ENCODE measurements at places on chromosomes 2 and 18.

DNA sequence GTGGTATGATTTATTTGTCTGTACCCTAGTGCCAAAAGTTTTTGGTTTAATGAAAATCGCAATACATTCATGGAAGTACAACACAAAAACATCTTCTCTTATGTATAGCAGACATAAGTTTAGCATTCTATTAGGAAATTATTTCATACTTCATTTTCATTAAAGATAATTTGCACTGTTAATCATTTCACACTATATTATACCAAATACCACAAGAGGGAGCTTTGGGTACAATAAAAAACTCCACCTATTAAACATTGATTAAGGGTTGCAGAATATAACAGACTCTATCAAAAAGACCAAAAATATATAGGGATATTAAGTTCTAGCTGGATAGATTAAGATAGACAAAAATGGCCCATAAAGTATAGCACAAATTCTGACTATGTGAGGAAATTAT is 79.0 kb downstream of the SLC66A3 start:
- no peak for DNase-seq

- peak; percentile 17 for DNase-seq
Measured at GRCh38 chr2:118223511-118223991, 135.3 kb downstream of the INSIG2 start.

DNA sequence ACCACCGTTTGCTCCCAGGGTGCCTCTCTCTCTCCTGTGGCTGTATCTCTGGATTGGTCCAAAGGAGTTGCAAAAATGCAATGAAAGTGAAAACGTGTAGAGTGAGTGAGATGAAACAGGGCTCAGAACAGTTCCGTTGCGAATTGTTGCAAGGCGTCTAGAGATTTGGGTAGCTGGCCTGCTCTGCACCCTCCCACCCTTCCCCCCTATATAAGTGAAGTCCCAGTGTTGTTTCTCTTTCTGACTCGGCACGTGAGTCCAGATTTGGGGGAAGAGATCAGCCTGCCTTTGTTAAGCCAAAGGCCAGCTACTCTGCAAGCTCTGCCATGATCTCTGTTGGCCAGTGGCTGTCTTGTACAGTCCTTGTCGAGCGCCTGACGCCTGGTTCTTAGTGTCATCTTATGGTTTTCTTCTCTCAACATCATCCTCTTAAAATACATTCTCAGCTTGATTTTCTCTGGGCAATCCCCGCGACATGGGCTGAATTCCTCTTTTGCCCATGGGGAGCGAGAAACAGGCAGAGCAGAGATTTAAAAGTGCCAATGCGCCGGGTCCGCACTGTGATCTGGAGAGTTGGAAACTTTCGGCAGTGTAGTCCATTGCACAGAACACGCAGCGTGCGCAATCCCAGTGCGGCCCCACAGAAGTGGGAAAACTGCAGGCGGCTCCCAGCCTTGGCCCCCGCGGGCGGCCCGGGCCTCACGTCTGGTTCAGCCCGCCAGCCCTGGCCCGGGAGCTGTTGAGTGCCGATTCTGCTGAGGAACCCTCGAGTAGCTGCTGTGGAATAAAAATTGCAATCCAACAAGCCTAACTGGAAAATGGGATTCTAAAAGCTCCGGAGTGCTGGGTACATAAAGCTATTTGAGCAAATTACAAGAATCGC is 9.3 kb downstream of the MEIS1 start:
- DNase-seq, result peak; percentile 75

DNA sequence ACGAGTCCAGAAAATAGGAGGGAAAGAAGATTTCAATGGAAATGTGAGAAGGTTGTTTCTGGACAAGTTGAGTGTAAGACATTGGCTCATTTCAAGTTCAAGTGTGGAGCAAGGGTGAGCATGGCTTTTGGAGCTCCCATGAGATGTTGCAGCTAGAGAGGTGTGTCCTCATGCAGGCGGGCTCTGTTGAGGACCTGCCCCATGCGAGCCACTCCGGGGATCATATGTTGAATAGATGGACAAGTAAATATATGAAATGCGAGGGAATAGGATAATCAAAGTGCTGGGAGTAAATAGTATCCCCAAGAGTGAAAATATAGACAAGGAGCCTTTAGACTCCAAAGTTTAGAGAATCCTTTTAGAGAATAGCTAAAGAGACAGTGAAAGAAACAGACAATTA is 200.4 kb upstream of the NRP2 start:
- no peak for DNase-seq

DNA sequence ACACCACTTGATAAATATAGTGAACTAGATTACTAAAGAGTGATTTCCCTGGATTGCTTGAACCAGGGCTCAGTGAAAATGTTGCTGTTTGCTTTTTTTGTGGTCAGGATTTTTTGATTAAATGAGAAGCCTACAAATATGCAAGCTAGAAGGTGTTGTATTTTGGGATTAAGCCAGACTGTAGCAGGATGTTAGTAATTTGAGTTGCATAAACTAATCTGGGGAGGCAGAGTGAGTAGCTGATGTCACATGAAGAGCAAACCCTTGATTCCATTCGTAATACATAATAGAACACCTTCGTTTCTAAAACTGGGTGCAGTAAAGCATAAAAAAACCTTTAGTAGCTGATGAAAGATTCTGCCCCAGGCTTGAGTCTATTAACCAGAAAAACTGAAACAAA is 32.0 kb downstream of the NEDD4L start:
- DNase-seq, result no peak

- peak; percentile 38 for DNase-seq
Measured at GRCh38 chr2:151973901-151974199, 125.0 kb downstream of the CACNB4 start.

- no peak for DNase-seq
Measured at GRCh38 chr18:23373570-23373969, 79.5 kb upstream of the RIOK3 start.

DNA sequence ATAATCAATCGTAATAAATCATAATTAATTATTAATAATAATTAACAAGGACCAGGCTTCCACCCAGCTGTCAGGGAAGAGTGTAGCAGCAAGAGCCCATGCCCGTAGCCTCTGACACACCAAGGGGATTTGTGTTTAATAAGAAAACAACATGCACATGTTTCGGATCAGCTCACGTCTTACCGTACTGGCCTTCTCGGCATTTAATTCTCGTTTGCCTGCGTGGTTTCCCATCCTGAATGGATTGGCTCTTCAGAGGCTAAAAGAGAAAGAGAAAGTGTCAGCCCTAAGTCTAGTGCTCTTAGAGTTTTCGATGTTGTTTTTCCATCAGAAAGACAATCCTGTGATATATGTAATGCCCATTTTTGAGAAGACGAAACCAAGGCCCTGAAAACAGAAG is 27.6 kb downstream of the MBP start:
- DNase-seq, result peak; percentile 54

- no peak for DNase-seq
Measured at GRCh38 chr18:75377258-75377657, 50.2 kb downstream of the SMIM21 start.

- peak; percentile 80 for DNase-seq
Measured at GRCh38 chr2:120174963-120175581, 48.1 kb downstream of the TMEM185B start.

DNA sequence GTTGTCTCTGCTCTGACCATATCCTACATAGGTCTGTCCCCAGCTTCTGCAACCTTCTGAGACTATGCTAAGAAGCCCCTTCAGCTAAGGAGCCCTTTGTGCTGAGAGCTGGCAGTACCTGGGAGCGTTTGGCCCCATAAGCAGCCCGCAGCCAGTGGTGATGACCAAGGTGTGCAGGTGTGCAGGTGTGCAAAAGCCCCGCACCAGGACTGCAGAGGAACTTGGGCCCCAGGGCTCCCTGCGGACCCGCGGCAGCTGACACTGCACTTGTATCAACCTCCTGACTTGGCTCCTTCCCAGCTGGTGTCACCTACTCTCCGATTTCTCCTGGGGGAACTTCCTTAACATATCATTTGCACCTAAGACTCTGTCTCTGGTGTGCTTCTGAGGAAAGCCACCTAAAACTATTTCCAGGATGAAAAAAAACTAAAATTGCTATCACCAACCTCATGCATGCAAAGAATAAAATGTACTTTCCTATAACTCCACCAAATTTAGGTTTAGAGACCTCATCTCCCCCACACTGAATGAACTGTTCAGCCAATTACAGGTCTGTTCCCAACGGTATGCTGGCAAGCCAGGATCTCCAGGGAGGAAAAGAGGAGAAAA is 16.1 kb upstream of the GNAL start:
- no peak for DNase-seq

GRCh38 chr2:191226196-191226595 is 19.0 kb upstream of the MYO1B start:
- peak; percentile 53 for DNase-seq

DNA sequence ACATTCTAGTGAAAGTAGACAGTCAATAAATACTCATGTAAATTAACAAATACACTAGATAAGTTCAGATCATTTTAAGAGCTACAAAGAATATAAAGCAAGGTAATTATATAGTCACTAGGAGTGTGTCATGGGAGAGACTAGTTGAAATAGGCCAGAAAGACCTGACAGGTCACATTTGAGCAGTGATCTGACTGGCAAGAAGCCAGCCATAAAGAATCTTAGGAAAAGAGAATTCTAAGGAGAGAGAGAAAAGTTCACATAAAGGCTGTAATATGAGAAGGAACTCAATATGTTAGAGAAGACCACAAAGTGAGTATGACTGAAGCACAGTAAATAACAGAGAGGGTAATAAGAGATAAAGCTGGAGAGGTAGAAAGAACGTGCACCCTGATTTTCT is 31.2 kb downstream of the VSNL1 start:
- peak; percentile 51 for DNase-seq

- DNase-seq, result no peak
Measured at GRCh38 chr2:197993363-197993762, 189.0 kb downstream of the PLCL1 start.

- DNase-seq, result no peak
Measured at GRCh38 chr2:44360749-44361329, 455 bp downstream of the PREPL start.

- DNase-seq, result no peak
Measured at GRCh38 chr2:796141-796985, 119.2 kb upstream of the TMEM18 start.

DNA sequence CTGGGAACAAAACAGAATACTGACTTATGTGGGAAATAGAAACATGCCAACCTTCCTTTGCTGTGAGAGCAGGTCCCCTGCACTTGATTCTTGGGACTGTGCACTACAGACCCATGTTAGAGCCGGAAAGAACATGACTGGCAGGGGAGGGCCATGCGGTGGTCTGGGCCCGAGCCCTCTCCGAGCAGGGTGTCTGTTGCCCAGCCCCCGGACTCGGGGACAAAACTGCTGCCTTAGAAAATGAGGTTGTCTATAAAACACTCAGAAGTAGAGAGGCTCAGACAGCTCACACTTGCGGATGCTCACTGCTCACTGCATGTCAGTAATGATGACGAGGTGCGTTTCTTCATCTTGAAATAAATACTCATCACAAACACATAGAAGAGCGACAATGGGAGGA is 270.7 kb upstream of the HDAC4 start:
- no peak for DNase-seq

- peak; percentile 85 for DNase-seq
Measured at GRCh38 chr2:196719110-196719872, 79.8 kb downstream of the CCDC150 start.

- DNase-seq, result peak; percentile 85
Measured at GRCh38 chr18:22466608-22467395, 49.1 kb upstream of the CTAGE1 start.

- peak; percentile 99 for DNase-seq
Measured at GRCh38 chr2:160666154-160667060, 172.8 kb upstream of the RBMS1 start.

DNA sequence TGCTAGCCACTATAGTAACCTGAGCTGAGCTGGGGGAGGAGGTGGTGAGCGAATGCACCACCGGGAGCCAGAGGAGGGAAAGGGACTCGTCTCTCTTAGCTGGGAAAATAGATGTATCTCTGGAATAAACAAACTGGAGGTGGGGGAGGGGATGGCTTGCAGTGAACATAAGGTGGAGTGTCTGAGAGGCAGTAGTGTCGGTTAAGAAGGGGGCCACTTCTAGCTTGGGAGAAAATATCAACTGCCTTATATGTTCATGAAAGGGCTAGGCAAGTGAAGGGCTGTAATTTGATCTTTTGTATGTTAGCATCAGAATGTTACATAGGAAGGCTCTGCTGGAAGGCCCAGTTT is 2.2 kb downstream of the SETBP1 start:
- peak; percentile 38 for DNase-seq

DNA sequence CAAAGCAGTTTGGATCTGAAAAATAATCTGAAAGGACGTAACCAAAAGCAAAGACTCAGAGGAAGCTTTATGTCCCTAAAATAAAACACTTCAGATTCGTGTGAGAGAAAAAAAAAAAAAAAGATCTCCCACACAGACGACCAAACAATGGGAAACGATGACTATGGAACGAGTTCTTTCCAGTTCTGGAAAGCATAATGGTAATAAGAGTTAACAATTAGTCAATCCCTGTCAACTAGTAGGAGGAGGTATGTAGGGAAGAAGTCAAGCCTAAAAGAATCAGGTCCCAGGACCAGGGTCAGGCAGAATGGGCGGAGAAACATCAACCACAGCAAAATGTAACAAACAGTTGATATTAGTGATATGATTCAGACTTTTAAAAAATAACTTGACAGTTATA is 170.3 kb upstream of the SETBP1 start:
- DNase-seq, result no peak

- no peak for DNase-seq
Measured at GRCh38 chr2:232323328-232323650, 55.3 kb upstream of the ALPP start.

Data from astrocyte of the spinal cord (primary cell).